Thymus (tissue), 14 donors: ENCODE measurements at places on chromosomes 7 and 10.
A peak's percentile ranks its signal among the peaks of the same experiment; 100 is the strongest.

DNA sequence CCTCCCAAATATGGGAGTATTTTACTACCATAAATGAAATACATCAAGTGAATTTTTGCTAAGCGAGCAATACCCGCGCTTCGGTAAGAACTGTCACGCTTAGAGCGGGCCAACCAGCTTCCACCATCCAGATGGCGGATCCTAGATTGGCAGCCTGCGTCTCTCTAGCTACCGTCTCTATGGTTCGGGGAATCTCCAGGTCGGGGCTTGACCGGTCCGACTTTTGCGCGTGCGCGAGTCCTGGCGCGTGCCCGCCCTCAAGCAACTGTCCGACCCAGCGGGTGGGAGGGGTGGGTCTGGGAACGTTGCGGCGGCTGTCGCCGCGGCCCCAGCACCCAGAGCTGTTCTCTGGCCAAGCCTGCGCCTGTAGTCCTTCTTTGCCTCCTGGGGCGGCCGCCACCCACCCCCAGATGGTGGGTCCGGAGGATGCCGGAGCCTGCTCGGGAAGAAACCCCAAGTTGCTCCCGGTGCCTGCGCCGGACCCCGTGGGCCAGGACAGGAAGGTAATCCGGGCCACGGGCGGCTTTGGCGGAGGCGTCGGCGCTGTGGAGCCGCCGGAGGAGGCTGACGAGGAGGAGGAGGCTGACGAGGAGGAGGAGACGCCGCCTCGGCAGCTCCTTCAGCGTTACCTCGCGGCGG, at the start of gene TBC1D12:
TBC1D12 (plus strand) TSS at position 338 of the 639 bp plus-strand sequence; CDS start at position 411, 73 bp downstream.
- DNase-seq, result peak; percentile 46

DNA sequence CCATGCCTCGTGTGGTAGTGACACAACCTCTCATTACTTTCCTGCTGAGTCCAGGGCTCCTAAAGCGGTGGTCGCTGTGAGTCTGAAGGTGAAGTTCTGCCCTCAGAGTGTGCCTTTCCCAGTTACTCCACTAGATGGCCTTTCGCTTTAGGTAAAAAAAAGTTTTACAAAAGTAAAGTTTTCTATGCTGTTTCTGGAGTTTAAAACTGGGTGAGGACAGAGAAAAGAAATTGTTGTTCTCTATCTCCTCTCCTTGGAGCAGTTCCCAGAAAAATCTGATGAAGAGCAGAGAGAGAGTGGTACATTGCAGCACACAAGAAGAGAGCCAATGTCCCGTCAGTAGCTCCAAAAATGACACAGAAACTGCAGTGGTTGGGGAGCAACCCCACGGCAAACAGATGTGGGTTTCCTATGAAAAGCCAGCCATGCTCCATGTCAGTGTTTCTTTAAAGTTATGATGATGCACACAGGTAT, 257.1 kb downstream of the GLI3 start:
- DNase-seq, result no peak

DNA sequence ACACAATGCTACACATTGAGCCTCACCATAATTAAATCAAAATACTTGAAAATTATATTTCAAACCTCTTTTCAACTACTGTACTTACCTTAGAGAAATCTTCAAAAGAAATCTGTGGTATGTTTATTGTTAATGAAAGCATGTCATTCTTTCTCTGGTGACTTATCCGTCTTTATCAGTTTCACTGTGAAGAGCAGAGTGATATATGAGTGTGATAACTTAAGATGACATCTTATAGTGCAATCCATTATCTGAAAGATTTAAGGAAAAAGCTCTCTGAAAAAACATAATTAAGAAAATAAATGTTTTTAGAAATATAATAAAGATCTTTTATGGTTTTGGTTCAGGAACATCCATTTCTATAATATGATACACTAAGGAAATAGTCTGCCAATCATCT, 911.6 kb upstream of the C7orf33 start:
- DNase-seq, result no peak

GRCh38 chr10:106312087-106312486, 852.4 kb downstream of the SORCS1 start:
- DNase-seq, result no peak

DNA sequence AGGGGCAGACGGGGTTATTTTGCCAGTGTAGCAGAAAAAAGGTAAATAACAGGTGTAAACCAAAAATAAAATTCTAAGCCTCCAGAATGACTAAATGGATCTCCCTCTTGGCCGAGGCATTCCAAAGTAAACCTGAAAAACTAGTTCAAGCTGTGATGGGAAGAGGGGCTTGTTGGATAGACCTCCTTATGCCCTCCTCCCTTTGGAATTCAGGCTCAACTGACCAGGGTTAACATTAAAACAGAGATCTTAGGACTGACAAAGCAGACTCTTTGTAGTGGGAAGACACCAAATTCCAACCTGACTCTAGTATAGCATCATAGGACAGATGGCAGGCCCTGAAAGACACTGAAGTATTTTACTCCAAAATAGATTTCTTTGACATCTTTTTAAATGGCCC, 113.8 kb upstream of the ITGB1 start:
- DNase-seq, result no peak

- DNase-seq, result no peak
Measured at GRCh38 chr7:114631249-114631822, 216.7 kb downstream of the FOXP2 start.

- DNase-seq, result no peak
Measured at GRCh38 chr10:48251152-48251524, 23.4 kb downstream of the FRMPD2 start.

- no peak for DNase-seq
Measured at GRCh38 chr10:23402856-23403255, 36.0 kb upstream of the OTUD1 start.

GRCh38 chr7:131898418-131898817, 342.0 kb upstream of the PODXL start:
- no peak for DNase-seq

- DNase-seq, result no peak
Measured at GRCh38 chr7:146479040-146479439, 362.4 kb downstream of the CNTNAP2 start.

- no peak for DNase-seq
Measured at GRCh38 chr7:82039621-82040020, 269.8 kb upstream of the HGF start.

DNA sequence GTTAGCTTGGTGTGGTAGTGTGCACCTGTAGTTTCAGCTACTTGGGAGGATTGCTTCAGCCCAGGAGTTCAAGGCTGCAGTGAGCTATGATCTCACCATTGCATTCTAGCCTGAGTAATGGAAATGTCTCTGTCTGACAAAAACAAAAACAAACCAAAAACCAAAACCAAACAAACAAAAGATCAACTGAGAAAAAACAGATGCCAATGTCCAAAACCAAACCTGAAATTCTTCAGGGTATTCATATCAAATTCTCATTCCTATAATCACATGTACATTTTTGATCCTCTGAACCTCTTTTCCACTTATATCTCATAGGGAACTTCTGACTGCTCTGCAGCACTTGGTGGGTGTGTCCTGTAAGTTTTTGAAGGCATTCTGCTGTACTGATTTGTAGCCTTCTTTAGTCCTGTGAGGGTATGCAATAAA, 87.0 kb downstream of the CDK6 start:
- DNase-seq, result no peak

GRCh38 chr10:22605168-22605567, 109.2 kb downstream of the PIP4K2A start:
- DNase-seq, result no peak
